NCI-H1436 (cell line): ENCODE measurements at places on chromosomes 1 and 21.

GRCh38 chr1:17004466-17005364 lies 7.0 kb downstream of the ATP13A2 start:
- DNase-seq = no peak

- DNase-seq = no peak
Observed at GRCh38 chr1:23273450-23274133, 56.3 kb upstream of the HTR1D start.

GRCh38 chr1:59788825-59789224 lies 25.9 kb upstream of the HOOK1 start:
- DNase-seq = no peak

DNA sequence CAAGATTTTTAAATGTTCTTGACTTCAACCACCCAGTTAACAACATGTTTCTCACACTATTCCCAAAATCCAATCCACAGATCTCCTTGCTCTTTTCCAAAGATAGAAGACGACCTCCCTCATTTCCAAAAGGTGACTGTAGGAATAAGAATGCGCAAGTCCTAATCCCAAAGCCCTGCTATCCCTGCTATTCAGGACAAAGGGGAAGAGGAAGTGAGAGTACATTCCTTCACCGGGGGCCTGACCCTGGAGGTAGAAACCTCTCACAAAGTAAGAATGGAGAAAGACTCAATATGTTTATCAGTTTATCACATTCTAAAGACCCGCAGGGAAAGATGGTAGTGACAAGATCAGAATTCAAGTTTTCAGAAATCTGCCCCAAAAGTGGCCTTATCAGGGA lies 55.7 kb downstream of the PLEKHA6 start:
- no peak for DNase-seq

DNA sequence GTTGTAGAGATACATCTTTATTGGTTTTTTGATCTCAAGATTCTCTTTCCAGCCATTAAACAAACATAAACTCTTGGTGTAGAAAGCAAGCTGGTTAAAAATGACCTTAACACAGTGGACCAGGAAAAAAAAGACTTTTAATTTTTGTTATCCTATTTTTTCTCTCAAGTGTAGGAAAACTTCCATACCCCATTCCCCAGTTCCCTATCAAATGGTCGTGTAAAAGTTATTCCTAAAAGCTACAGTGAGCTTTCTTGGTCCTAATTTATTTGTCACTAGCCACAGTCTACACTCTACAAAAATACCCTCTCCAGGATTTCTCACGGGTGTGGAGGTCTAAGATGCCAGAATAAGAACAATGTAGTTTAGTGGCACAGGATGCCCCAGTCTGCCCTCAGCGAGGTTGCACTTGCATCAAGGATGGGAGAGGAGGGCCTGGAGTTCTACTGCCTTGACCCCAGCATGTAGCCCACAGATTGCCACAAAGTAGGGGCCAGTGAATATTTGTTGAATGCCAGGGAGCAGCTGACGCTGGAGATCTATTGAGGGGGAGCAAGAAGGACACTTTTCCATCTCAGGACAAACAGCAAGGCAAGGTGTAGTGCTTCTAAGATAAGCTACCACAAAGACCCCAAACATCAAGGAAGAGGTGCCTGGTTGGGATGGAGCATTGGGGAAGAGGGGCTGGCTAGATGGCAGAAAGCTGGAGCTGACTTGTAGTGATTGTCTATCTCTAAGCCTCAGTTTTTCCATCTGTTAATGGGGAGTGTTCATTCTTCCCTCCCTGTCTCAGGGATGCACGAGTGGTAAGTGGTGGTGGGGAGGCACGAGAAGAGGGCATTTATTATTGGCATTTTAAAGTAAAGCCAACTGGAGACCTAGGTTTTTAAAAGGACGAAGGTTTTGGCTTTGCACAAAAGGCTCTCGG lies 1.8 kb downstream of the MYCL start:
- no peak for DNase-seq

- no peak for DNase-seq
Observed at GRCh38 chr1:10833630-10834557, 37.4 kb upstream of the CASZ1 start.

- no peak for DNase-seq
Observed at GRCh38 chr1:43042127-43042526, 83.5 kb upstream of the SLC2A1 start.

GRCh38 chr1:156108664-156109241 lies 5.8 kb upstream of the LMNA start:
- DNase-seq = no peak
